ENCODE measurements at places on chromosomes 7 and 10.

GRCh38 chr10:124048371-124049290 lies 44.8 kb downstream of the CHST15 start:
- no peak for DNase-seq

GRCh38 chr7:44576228-44576627 lies 2.5 kb upstream of the DDX56 start:
- DNase-seq = no peak

DNA sequence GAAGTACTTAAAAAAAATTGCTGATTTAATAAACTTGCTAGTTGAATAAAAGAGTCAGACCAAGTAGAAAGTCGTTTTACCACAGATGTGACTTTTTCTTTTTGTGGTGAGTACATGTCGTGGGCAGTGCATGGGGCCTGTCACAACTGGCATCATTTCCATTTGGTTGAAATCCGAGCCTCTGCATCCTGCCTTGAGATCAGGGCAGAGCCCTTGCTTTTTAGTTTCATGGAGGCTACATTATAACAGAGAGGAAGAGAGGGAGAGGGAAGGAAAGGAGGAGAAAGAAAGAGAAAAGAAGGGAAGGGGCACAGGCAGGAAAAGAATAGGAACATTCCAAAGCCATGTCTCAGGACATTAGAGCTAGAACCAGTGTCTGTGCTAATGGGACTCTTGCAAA lies 20.4 kb upstream of the INSYN2A start:
- DNase-seq = no peak

DNA sequence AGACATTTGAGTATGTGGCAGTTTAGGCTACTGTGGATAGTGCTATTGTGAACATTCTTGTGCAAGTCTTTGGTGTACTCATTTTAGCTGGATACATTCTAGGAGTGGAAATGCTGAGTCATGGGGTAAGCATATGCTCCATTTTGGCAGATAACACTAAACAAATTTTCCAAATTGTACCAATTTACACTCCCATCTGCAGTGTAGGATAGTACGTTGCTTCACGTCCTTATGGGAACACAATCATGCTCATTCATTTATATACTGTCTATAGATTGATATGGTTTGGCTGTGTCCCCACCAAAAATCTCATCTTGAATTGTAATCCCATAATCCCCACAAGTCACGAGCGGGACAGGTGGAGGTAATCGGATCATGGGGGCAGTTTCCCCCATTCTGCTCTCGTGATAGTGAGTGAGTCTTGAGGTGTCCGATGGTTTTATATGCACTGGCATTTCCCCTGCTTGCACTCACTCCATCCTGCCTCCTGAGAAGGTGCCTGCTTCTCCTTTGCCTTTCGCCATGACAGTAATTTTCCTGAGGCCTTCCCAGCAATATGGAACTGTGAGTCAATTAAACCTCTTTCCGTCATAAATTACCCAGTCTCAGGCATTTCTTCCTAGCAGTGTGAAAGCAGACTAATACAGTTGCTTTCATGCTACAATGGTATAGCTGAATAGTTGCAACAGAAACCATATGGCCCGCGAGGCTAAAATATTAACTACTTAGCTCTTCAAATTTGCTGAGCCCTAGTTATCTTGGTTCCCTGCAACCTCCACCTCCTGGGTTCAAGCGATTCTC lies 25.6 kb downstream of the RNF216 start:
- DNase-seq = no peak

DNA sequence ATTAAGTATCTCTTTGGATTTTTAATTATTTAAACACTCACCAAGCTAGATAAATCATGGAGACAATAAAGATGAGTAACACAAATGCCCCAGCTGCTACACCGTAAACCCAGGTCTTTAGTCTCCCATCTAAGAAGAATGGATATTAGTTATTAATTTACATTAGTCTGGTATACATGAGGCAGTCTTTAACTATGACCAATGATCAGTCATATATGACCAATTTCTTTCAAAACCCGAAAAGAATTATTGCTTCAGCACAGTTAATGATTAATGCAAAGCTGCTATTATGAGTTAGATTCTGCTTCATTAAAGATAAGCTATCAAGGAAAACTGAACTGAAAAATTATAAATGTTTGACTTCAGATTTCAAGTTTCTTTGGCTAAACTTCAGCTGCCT lies 402.9 kb downstream of the PHF14 start:
- DNase-seq = no peak

DNA sequence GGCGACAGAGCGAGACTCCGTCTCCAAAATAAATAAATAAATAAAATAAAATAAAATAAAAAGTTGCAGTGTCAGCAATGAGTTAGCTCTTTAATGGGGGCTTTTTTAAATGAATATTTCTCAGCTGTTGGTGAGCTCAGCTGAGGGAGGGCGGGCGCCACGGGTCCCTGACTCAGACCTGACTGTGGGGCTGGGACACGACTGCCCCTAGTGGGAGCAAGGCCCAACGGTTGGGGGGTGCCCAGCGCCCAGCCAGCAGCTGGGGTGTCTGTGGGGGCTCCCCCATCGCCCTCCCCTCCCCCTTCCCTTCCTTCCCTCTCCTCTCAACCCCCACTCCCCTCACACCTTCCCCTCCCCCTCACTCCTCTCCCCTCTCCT lies 46.6 kb downstream of the PWWP2B start:
- DNase-seq = no peak

GRCh38 chr10:126902157-126902556 lies 3.1 kb upstream of the DOCK1 start:
- DNase-seq = no peak
